ENCODE measurements at places on chromosomes 3 and 15. TPM values are rescaled to one million over a fixed set of nuclear protein-coding genes. Genes with fewer than 3 reads are reported as not detected.

SLTM gene
- total RNA-seq = 108 TPM

USP50 gene
- not detected for total RNA-seq

GPD1L gene
- total RNA-seq = 20.7 TPM

NR1D2 gene
- 8.2 TPM for total RNA-seq
